ENCODE measurements at places on chromosomes 11 and 22. TPM values are rescaled to one million over a fixed set of nuclear protein-coding genes. Genes with fewer than 3 reads are reported as not detected.

DNA sequence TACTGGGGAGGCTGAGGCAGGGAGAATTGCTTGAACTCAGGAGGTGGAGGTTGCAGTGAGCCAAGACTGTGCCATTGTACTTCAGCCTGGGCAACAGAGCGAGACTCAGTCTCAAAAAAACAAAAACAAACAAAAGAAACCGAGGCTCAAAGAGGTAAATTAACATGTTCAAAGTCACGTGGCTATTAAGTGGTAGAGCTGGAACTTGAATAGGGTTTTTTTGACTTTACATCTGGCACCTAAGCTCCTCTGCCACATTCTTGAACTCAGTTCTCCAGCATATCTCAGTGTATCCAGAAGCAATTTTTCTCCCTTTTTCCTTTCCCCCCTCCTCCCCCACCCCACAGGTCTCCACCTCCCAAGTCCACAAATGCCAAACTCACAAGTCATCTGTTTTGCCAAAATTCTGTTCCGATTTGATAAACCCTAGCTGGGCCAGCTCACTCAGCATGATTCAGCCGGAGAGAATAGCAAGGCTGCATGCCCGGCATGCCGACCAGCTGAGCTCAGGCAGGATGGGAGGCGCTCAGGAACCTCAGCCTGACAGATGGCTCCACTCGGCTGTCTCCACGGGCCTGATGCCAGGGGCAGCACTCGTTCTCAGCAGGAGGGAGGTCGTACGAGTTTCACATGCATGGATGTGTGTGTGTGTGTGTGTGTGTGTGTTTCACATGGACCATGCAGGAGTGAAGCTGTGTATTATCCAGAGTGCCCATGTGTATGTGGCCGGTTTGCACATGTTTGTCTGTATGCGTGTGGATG, 63.2 kb upstream of the RRAS2 start:
- DNase-seq: no peak

DNA sequence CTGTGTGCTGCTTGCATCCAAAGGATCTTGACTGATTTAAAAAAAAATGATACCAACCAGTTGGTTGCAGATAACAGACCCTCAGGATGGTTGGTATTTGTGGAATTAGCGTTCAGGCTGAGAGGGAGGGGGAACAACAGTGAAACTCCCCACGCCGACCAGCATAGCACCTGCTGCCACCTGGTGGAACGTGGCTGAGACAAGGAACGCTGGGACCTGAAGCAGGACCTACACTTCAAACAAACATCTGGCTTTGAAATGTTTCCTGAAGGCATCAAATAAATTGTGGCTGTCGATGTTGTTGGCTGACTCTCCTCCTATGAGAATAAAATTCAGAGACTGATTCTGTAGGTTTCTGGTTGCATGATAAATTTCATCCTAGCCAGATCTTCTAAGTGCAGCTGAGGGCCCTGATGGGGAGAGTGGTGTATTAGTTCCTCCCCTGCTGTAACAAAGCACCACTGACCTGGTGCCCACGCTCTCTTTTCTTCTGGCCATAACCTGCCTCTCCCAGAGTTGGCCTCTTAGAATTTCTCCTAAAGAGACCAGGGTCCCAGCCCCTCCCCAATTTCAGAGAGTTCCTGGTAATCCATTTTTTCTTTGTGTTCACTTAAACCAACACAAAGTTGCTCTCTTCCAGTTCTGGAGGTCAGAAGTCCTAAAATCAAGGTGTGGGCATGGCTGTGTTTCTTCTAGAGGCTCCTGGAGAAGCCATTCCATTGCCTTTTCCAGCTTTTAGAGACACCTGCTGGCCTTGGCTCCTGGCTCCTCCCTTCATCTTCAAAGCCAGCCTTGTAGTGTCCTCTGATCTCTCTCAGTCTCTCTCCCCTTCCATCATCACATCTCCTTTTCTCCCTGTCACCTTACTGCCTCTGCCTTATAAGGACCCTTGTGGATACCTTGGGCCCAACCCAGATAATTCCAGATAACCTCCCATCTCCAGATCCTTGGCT, 17.3 kb downstream of the APOL2 start:
- DNase-seq: peak; percentile 16

DNA sequence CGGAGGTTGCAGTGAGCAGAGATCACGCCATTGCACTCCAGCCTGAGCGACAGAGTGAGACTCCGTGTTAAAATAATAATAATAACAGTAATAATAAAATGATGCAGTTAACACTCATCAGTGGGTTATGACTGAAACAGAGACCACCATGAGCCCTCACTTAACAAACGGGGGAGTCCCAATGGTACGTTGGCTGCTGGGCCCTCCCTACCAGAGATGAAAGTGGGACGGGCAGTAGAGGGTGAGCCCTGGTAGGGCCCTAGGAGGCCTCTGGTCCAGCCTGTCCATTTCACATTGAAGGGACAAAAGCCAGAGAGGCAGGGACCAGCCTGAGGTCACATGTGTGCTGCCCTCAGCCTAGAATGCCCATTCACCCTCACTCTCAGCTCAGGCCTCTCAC, 13.7 kb upstream of the KIAA0930 start:
- no peak for DNase-seq

DNA sequence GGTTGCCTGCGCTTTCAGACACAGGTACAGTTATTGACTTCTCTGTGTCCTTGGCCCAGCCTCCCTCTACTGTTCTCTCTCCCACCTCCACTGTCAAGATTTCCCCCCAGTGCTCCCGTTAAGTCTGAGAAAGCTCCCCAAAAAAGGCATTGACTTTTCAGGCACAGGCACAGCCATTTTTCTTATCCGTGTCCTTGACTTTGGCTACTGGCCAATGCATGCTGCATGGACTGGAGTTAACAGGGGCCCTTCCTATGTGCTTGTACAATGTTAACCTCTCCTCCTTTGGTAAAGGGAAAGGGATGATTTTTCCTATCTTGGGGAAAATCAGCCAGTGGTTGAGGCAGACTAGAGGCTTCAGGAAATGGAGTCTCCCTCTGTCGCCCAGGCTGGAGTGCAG, 4.3 kb downstream of the APOL5 start:
- DNase-seq: no peak

The LRRC74B gene
- under 0.01 TPM for total RNA-seq

DNA sequence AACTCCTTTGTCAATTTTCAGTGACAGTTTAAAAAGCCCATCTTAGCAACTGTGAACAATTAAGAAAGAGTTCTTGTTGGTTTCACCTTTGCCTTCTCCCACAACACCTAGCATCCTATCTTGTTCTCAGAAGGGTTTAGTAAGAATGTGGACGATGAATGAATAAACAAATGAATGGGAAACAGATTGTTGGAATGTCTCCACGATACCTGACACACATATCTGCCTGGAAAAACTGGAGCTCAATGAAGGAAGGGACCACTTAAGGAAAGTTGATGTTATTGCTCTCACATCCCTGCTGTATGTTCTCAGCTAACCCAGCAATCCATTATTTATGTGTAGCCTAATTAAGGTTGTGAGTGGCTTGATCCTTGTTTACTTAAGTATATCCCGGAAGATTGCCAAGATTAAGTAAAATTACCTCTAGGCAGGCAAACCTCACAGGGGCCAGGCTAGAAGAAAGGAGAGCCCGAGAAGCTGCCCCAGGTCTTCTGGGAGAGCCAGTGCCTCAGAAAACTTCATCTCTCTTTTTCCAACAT, 286.4 kb downstream of the NXPE2 start:
- no peak for DNase-seq

DNA sequence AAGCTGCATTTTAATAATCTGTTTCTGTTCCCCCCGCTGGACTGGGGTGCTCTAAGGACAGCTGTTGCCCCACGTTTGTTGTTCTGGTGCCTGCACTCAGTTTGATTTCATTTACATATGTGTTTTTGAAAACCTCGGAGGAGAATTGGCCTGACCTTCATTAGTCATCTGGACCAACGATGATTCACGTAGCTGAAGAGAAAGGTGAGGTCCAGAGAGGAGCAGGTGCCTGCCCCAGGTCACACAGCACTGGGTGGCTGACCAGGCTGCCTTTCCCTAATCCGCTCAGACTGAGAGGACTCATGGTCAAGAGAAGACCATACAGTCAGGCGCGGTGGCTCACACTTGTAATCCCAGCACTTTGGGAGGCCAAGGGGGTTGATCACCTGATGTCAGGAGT, 3.8 kb downstream of the CSDC2 start:
- DNase-seq: no peak

GRCh38 chr11:77054084-77054483, 12.7 kb upstream of the CAPN5 start:
- DNase-seq: no peak

The APOC3 gene
- not detected for total RNA-seq

DNA sequence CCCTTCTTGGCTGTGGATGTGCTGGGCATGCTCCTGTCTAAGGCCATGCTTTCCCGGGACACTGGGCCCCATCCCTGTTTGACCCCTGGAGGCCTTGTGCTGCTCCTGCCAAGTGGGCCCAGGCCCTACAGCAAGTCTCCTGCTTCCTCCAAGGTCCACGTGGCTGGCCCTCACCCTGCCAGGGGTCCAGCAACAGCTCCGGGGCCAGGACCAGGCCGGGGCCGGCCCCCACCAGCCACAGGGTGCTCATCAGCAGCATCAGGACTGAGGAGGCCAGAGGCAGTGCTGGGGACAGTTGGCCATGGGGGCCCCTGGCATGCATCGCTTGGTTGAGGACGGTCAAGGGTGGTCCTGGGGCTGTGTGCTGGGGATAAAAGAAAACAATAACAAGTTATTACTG, 2.5 kb downstream of the RHBDD3 start:
- DNase-seq: no peak

GRCh38 chr11:13229711-13230318, 47.8 kb upstream of the BMAL1 start:
- DNase-seq: no peak

The VSIG10L2 gene
- total RNA-seq: not detected

The ACR gene
- 2.2 TPM for total RNA-seq

GRCh38 chr11:77886401-77886800, 65.5 kb downstream of the AAMDC start:
- peak; percentile 4 for DNase-seq

Measured in hematopoietic multipotent progenitor cell (in vitro differentiated cells).